Astrocyte (in vitro differentiated cells and primary cell): ENCODE measurements at places on chromosomes 4 and X.

DNA sequence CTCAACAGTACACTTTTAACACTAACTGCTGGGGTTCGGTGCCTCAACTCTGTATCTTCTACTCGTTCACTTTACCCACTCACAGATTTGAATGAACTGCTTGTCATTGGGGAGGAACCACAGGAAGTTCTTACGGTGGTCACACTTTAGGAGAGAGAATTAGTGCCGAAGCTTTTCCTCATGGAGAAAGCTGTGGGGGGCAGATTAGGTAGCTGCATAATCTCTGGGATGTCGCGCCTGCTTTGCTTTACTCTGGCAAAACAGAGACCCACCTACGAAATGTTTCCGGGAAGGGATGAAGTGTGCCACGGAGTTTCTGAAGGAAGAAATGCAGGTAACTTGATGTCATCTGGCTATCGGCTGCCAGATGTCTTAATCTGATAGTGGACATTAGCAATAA, 949.7 kb upstream of the TENM3 start:
- DNase-seq: no peak

- peak; percentile 46 for DNase-seq
Observed at GRCh38 chr4:25032126-25032525, 1.4 kb upstream of the LGI2 start.

- no peak for DNase-seq
Observed at GRCh38 chrX:152959626-152960025, 34.3 kb downstream of the PNMA5 start.

DNA sequence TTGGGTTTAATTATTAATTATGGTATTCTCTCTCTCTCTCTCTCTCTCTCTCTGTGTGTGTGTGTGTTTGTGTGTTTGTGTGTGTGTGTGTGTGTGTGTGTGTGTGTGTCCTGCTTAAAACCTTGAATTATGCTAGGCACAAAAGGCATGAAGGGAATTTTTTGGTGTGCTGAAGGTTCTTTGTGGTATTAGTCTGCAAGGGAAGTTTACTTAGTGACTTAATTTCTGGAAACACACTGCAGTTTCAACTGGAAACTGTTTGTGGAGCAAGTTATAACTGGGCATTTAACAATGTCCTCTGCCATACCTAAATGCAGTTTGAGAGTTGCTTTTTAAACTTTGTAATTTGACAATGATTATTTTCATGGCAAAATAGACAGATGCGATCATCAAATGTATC, 111.7 kb downstream of the FRMPD4 start:
- DNase-seq: peak; percentile 32

DNA sequence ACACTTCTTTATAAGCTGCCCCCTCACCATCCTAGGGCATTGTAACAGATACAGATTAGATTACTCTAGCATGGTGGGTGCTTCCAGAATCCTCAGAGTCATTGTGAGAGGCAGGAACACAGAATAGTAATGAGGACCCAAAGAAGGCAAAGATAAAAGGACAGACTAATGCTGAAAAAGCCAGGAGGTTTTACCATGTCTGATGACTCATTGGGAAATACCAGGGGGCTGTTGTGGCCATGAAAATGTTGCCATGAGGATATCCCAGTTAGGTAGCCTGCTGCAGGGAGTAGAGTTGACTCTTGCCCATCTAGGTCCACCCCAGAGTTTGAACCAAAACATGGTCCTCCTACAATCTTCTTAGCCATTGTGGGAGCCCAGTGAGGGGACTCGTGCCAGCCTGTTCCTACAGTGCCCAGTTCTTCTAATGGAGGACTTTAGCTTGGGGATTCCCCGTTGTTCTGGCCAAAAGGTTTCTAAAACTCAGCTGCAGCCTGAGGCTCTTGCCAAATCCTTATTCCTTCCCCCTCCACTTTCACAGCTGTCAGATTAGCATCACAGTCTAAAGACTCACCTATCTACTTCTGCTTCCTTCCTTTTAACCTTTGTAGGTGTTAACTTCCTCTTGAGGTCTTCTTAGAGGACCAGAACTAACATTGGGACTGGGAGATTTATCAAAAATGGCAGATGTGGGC, 586.0 kb upstream of the AADAT start:
- DNase-seq: peak; percentile 32

DNA sequence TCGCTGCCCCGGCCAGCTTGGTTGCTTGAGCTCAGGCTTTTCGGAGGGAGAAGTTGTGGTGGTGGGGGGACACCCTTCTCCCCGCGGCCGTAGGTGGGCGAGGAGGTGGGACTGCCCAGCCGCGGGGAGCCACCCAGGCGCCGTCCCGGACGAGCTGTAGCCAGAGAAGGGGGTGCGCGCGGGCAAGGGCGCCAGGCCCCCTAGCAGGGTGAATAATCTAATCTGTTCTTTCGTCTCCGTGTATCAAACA, 3.1 kb downstream of the MID1IP1 start:
- no peak for DNase-seq

- peak; percentile 2 for DNase-seq
Observed at GRCh38 chrX:55026143-55026542, 4.6 kb downstream of the ALAS2 start.

GRCh38 chr4:128068918-128069317, 7.8 kb downstream of the LARP1B start:
- no peak for DNase-seq

DNA sequence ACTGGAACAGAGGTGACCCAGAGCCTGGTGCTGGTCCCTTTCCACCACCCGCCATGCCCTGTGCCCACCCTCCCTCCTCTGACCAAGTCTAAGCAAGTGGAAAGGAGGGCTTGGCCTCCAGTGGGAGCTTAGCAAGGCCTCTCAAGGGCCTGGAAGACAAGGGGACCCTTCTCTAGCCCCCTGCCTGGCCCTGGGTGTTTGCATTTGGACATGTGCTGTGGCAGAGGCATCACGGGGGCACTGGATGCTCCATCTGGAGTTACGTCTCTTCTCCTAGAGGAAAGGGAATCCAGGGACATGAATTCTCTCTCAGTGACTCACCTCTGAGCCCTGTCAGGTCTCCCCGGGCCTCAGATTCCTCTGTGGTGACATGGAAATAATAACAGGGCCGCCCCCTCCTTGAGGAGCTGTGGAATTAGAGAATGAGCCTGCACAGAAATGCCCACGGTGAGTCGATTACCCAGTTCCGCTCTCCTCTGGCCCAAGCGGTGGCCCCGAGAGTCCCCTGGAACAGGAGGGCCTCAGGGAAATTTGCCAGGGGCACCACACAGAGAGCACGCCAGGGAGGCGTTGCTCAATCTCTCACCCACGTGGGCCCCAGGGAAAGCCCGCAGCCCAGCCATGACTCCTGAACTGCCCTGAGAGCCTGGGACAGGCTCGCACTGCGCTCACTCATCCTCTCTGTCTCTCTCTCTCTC, 189.6 kb downstream of the BCOR start:
- DNase-seq: peak; percentile 93

- DNase-seq: no peak
Observed at GRCh38 chr4:184715526-184715925, 18.4 kb downstream of the CENPU start.

DNA sequence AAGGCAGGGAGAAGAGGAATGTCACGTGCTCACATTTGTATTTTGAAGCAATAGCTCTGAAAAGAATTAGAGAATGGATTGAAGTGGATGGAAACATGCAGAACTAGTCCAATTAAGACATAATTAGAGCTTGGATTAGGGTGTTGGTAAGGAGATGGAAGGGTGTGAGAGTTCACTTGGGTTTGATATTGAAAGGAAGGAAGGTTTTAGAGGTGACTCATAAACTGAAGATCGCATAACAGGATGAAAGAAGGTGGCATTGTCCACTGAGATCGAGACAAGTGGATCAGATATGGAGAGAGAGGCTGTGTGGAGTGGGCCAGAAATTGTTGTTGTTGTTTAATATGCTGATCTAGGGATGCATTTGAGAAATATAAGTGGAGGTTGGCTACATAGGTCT, 244.0 kb upstream of the SMIM31 start:
- DNase-seq: peak; percentile 10

DNA sequence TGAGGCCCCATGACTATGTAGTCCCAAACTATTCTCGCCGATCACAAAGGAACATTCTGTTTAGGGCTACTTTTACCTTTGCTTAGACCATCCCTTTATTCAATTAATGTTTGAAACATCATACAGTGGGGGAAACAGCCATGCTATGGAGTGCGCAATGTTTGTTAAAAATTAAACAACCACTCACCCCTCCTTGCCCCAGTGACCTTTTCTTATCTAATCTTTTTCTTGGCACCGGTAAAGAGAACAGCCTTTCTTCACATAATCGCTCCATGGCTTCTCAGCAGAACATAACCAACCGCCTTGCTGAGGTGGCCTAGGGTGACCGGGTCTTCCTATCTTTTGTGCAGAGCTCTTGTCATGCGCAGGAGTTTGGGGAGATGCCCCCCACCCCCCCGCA, 152.6 kb downstream of the VCX3A start:
- no peak for DNase-seq

DNA sequence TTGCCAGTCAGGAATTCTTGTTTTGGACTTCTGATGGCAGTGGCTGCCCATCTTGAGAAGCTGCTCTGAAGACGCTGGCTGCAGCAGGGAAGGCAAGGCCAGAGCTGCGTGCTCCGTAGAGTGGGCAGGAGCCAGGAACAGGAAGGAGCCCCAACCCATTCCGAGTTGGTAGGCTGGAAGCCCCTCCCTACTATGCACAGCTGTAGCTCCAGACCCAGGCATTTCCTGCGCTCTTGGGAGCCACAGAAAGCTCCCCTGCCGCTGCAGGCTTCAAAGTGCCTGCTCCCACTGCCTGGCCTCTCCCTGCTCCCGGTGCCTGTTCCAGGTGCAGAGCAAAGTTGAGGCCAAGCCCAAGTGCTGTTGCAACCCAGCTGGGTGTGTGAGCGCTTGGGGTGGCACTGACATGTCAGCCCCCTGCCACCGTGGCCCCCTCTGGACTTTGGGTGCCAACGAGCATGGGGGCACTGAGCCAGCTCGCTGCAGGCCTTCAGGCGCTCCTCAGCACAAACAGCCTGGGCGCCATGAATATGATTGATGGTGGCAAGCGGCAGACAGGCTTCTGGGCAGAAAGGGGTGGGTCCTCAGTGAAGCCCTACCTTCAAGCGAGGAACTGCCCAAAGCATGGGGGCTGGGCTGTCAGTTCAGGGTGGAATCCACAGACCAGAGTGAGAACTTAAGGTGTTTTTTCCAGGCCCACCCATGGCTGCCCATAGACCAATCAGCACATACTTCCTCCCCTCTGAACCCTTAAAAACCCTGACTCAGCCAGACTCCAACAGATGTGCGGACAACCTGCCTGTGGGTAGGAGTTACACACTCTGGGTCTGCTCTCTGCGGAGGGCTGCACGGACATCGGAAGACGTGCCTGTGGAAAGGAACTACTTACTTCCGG, 677.2 kb upstream of the INTU start:
- no peak for DNase-seq

DNA sequence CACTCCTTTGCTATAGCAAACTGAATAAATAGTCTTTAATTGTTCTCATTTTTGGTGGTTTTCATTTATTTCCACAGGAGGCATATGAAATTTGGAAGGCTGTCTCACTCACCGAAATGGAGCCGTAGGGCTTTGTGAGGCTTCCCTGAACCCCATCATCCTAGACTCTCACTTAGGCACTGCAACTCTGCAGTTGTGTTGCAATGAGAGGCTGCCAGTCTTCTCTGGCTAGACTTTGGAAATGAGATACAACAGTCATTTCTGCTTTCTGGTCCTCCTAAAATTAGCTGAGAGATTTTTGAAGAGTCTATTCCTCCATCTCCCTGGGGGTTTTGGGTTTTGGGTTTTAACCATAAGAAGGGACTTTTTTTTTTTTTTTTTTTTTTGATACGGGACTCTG, 146.5 kb downstream of the SH3BGRL start:
- no peak for DNase-seq

GRCh38 chr4:100781435-100781834, 263.6 kb upstream of the EMCN start:
- DNase-seq: no peak

DNA sequence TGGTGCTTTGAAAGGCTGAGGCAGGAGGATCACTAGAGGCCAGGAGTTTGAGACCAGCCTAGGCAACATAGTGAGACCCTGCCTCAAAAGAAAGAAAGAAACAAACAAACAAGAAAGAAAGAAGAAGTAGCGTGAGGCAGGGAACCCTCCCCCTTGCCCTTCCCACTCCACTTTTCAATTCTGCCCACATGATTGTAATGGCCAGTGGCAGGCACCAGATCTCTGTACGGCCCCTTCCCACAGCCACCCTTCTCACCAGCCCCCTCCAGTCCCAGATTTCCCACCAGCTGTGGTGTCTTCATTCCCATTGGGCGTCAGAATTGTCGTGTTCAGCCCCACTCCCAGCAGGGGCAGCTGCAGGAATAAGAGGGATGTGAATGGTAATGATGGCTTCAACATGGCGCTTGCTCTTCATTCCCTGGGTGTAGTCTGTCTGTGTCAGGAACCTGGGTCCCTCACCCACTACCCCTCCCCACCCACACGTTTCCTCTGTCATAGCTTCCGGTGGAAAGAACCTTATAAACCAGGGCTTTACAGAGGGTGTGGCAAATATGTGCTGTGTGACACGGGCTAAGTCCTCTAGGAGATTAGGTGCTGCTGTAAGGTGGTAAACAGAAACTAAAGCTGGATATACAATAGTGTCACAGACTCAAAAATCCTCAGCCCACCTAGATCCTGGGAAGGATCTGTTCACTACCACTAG, at the start of gene IL2RG:
Gene IL2RG (minus strand): TSS at position 437 of the 703 bp plus-strand sequence. CDS start 38 bp downstream, at position 399.
- DNase-seq: no peak

GRCh38 chrX:53082773-53083616, 828 bp downstream of the TSPYL2 start:
- no peak for DNase-seq

GRCh38 chr4:106414366-106414765, 45.8 kb upstream of the GIMD1 start:
- peak; percentile 27 for DNase-seq

DNA sequence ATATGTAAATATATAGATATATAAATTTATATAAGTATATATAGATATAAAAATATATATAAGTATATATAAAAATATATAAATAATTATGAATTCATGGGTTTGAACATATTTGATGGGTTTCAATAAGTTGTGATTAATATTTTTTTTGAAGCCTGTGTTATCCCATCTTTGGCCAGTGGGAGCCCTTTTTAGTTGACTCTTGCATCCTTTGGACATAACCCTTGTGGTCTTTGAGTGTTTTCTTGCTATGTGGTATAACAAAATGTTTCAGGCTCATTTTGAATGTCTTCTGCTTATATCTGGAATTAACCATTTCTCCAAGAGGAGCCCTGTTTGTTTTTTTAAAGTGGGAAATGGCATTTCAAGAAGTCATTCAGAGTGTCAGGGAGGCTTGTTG, 15.2 kb downstream of the SNX25 start:
- no peak for DNase-seq

- DNase-seq: peak; percentile 21
Observed at GRCh38 chrX:23844502-23845138, 61.6 kb downstream of the SAT1 start.

- DNase-seq: no peak
Observed at GRCh38 chr4:3317656-3318211, 24.9 kb downstream of the RGS12 start.

DNA sequence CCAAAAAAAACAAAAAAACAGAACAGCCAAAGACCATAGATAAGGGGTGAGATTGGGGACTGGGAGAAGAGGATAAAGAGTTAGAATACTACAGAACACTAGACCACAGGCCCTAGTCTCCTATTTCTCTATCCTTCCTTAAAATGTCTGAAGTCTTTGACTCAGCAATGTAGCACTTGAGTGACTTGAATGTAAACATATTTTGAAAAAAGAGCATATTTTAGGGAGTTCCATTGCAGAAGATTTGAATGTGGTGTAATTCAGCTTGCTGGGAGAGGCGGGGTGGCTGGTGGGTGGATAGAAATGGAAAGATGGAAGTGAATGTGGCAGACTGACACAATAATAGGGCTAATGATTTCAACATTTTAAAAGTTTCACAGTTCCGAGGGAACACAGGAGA, 144.9 kb downstream of the CHIC2 start:
- no peak for DNase-seq

- DNase-seq: peak; percentile 17
Observed at GRCh38 chrX:119118780-119119395, 8.7 kb downstream of the KIAA1210 start.
